Caco-2 (cell line): ENCODE measurements at places on chromosomes 11 and 22. TPM values are rescaled to one million over a fixed set of nuclear protein-coding genes. Genes with fewer than 3 reads are reported as not detected.
A peak's percentile ranks its signal among the peaks of the same experiment; 100 is the strongest.

- no peaks in the 10 kb centered on the region for H3K27me3 ChIP-seq
- DNase-seq = no peak
- no peak overlapping the region for H3K4me3 ChIP-seq
- no peaks in the 10 kb centered on the region for H3K36me3 ChIP-seq
- H3K4me1 ChIP-seq = no peaks in the 10 kb centered on the region; the same call in 1 of the 2 replicates
Measured at GRCh38 chr22:30116362-30117117, 36.3 kb downstream of the HORMAD2 start.

Gene LDHAL6A
- 0.51 and 0.59 TPM in 2 replicates for total RNA-seq

DNA sequence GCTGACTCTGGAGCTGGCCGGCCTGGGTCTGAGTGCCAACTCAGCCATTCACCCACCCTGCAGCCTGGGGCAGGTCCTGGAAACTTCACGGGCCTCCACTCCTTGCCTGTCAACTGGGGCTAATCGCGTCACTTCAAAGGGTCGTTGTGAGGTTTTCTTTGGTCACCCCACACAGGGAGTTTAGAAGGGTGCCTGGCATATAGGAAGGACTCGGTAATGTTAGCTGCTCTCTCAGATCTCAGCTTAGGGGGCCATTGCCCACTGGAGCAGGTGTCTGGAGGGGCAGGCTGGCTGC is 7.3 kb downstream of the INCENP start:
- H3K4me3 ChIP-seq = no peak overlapping the region
- H3K27me3 ChIP-seq = no peaks in the 10 kb centered on the region
- H3K4me1 ChIP-seq = no peaks in the 10 kb centered on the region
- peaks cover 7% of the 10 kb centered on the region for H3K36me3 ChIP-seq
- no peak overlapping the region for H3K27ac ChIP-seq
- no peak for DNase-seq

Gene LINC01488
- total RNA-seq = 0.12 TPM in 1 of 2 replicates, not detected in the other

Gene MMP13
- total RNA-seq = not detected in 2 replicates

Gene CCDC83
- total RNA-seq = not detected in 2 replicates

- no peaks in the 10 kb centered on the region for H3K27me3 ChIP-seq
- peaks cover 5% of the 10 kb centered on the region for H3K36me3 ChIP-seq
- no peaks in the 10 kb centered on the region for H3K4me1 ChIP-seq
- DNase-seq = no peak
Measured at GRCh38 chr11:46731545-46731944, 12.5 kb downstream of the F2 start.

- no peak overlapping the region for H3K4me3 ChIP-seq
- no peak overlapping the region for H3K27ac ChIP-seq
- no peaks in the 10 kb centered on the region for H3K27me3 ChIP-seq
- H3K4me1 ChIP-seq = peaks cover 52% of the 10 kb centered on the region
Measured at GRCh38 chr11:65553301-65554001, 4.7 kb downstream of the LTBP3 start.

Gene ARHGAP20
- total RNA-seq = 0.05 TPM in 1 of 2 replicates, not detected in the other

GRCh38 chr11:126460417-126461095 is 105.1 kb downstream of the ST3GAL4 start:
- no peak for DNase-seq
- no peaks in the 10 kb centered on the region for H3K4me1 ChIP-seq
- H3K36me3 ChIP-seq = no peaks in the 10 kb centered on the region
- no peak overlapping the region for H3K4me3 ChIP-seq

DNA sequence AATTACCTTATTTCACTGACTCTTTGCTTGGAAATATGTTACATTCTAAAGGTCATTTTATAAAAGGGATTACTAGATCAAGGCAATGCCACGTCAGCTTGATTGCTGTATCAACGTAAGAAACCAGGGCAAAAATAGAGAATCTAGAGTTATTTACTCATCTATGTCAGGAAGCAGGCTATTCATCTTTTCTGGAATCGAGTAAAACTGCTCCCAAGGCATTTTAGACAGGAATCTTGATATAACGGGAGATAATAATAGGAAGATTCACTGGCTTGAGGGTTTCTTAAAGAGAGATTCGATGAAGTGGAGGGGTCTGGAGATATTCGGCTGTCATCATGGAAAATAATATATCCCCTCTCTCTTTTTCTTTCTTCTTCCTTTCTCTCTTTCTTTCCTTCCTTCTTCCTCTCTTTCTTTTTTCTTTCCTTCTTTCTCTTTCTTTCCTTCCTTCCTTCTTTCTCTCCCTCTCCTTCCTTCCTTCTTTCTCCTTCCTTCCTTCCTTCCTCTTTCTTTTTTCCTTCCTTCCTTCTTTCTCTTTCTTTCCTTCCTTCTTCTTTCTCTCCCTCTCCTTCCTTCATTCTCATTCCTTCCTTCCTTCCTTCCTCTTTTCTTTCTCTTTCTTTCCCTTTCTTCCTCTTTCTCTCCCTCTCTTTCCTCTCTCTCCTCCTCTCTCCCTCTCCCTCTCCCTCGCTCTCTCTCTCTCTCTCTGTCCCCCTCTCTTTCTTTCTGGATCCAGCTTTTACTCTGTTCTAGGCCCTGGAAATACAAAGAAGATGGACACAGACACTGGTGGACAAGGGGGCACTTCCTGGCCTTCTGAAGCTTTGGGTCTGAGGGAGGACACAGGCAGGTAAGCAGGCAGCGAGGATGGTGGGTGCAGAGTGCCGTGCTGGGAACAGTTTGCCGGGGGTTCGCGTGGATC is 18.1 kb upstream of the RASD2 start:
- DNase-seq = no peak
- no peak overlapping the region for H3K4me3 ChIP-seq
- no peaks in the 10 kb centered on the region for H3K27me3 ChIP-seq
- H3K36me3 ChIP-seq = no peaks in the 10 kb centered on the region
- no peaks in the 10 kb centered on the region for H3K4me1 ChIP-seq

DNA sequence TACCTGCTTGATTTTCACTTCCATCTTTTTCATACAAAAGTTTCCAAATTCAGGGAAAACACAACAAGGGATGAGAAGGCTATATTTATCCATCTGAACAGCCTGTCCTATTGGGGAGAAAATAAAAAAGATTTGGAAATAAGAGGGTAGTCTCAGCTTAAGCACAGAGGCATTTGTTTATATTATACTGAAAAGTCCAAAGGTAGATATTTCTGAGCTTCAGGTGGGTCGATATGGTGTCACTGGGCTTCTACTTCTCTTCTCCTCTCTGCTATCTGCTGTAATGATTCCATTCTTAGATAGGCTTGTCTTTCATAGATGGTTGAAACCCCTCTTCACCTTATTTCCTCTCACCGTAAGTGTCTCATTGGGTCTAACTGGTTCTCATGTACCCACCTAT is 337.0 kb downstream of the INSC start:
- H3K4me1 ChIP-seq = no peaks in the 10 kb centered on the region
- no peak for DNase-seq
- no peak overlapping the region for H3K27ac ChIP-seq

DNA sequence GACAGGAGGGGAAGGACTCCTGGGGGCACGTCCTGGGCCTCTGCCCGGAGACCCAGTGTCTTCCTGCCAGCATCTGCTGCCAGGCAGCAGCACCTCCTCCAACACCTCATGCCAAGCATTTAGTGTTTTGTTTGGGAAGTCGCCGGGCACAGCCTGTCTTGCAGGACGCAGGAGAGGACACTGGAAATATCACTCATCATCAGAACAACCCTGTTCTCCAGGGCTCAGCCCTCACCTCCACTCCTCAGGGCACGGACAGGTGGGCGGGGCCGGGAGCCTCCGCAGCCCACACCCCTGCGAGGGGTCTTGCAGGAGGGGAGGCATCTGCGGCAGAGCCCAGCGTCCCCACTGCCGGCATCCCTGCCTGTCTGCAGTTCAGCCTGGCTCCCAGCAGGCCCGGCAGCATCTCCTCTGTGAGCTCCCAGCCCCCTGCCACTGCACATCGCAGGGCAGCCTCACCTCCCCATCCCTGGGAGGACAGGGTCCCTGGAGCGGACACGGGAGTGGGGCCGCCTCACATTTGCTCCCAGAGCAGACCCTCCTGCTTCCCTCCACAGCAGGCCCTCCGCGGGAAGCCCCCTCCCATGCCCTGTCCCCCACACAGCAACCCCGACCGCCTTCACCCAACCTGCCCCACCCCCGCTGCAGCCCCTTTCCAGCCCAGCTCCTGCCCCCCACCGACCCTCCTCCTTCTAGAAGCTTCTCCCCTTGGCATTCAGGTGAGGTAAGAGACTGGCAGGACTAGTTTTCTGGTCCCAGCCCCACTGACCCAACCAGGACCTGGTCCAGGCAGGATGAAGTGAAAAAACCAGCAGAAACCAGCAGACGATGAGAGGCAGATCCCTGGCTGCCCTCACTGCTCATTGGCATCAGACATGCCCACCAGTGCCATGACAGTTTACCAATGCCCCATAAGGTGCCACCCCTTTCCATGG is 72.7 kb downstream of the BRD1 start:
- DNase-seq = no peak
- H3K36me3 ChIP-seq = no peaks in the 10 kb centered on the region
- H3K4me1 ChIP-seq = no peaks in the 10 kb centered on the region
- H3K4me3 ChIP-seq = no peak overlapping the region
- H3K27me3 ChIP-seq = no peaks in the 10 kb centered on the region

Gene TSPAN18
- 5.9 and 7.4 TPM in 2 replicates for total RNA-seq

- H3K27me3 ChIP-seq = no peaks in the 10 kb centered on the region
- DNase-seq = peak; percentile 84
- H3K4me1 ChIP-seq = peaks cover 7% of the 10 kb centered on the region
- no peaks in the 10 kb centered on the region for H3K36me3 ChIP-seq
- no peak overlapping the region for H3K4me3 ChIP-seq
- no peak overlapping the region for H3K27ac ChIP-seq
Measured at GRCh38 chr11:131064373-131064991, 148.2 kb upstream of the SNX19 start.

- DNase-seq = peak; percentile 65
- H3K4me3 ChIP-seq = no peak overlapping the region
- H3K4me1 ChIP-seq = no peaks in the 10 kb centered on the region
- no peaks in the 10 kb centered on the region for H3K27me3 ChIP-seq
Measured at GRCh38 chr22:32378707-32379272, 21.1 kb downstream of the RFPL3 start.

DNA sequence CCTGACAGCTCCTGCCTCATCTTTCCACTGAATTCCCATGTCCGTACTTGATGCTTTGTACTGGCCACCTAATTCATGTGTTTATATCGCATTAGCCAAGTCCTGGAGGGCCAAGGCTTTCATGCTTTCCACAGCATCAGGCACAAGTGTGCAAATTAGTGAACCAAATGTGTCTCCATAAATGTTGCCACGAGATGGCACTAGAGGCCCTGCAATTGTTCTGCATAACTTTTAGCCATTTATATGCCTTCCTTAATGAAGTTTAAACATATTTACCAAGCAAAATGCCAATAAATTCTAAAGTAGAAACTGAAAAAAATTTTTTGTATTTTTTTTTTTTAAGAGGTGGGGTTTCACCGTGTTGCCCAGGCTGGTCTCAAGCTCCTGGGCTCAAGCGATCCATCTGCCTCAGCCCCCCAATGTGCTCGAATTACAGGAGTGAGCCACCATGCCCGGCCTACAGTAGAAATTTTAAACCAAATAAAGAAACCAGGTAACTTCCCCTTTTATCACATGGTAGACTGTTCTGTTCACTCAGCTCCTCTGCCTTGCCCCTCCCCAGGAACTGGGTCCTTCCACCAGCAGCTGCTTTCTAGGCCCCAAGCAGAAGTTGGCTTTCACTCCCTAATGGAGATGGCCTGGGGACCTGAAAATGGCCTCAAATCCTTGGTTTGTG is 20.8 kb upstream of the IL18BP start:
- H3K27ac ChIP-seq = no peak overlapping the region
- H3K4me3 ChIP-seq = no peak overlapping the region
- no peaks in the 10 kb centered on the region for H3K27me3 ChIP-seq
- H3K4me1 ChIP-seq = no peaks in the 10 kb centered on the region
- peaks cover 6% of the 10 kb centered on the region; the same call in 1 of the 2 replicates for H3K36me3 ChIP-seq

DNA sequence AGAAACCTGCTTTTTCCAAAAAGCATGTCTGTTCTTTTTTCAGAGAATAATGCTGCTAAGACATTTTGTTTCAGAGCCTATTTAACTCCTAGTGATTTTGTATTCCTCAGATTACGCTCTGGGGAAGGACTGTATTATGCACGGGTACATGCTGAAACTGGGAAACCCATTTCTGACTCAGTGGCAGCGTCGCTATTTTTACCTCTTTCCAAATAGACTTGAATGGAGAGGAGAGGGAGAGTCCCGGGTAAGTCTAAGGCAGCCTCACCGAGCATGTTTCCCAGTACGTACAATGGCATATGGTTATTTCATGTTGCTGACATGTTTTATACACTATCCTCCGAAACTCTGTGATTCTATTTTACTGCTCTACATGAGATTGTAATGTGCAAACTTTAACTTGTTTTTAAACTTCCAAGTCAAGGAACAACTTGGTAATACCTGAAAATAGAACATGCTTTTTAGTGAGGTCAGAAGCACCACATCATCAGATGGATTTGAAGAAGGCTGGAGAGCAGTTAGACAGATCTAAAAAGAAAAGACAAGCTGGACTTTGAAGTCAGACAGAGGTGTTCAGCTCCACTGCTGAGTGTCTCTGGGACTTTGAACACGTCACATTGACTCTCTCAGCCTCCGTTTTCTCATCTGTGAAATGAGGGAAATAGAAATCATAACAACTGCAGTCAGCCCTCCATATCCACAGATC is 23.7 kb upstream of the MYO18B start:
- no peaks in the 10 kb centered on the region for H3K27me3 ChIP-seq
- H3K27ac ChIP-seq = no peak overlapping the region
- no peaks in the 10 kb centered on the region for H3K36me3 ChIP-seq
- no peak for DNase-seq
- H3K4me3 ChIP-seq = no peak overlapping the region
- H3K4me1 ChIP-seq = no peaks in the 10 kb centered on the region

Gene NXPE4
- total RNA-seq = not detected in 2 replicates

Gene RFPL1
- not detected in 2 replicates for total RNA-seq

Gene TRPM5
- total RNA-seq = not detected in 2 replicates

Gene MISFA
- 5.2 and 8.8 TPM in 2 replicates for total RNA-seq

GRCh38 chr11:70463478-70464255 is 65.3 kb downstream of the CTTN start:
- no peak overlapping the region for H3K27ac ChIP-seq
- DNase-seq = no peak
- no peaks in the 10 kb centered on the region for H3K27me3 ChIP-seq
- H3K4me1 ChIP-seq = no peaks in the 10 kb centered on the region
- H3K36me3 ChIP-seq = no peaks in the 10 kb centered on the region

Gene RHOD
- 14.2 and 17.1 TPM in 2 replicates for total RNA-seq

Gene RRM1
- 136 and 152 TPM in 2 replicates for total RNA-seq

Gene MPZL3
- total RNA-seq = 29.6 and 31.8 TPM in 2 replicates
